ENCODE measurements at places on chromosomes 2 and 18.

DNA sequence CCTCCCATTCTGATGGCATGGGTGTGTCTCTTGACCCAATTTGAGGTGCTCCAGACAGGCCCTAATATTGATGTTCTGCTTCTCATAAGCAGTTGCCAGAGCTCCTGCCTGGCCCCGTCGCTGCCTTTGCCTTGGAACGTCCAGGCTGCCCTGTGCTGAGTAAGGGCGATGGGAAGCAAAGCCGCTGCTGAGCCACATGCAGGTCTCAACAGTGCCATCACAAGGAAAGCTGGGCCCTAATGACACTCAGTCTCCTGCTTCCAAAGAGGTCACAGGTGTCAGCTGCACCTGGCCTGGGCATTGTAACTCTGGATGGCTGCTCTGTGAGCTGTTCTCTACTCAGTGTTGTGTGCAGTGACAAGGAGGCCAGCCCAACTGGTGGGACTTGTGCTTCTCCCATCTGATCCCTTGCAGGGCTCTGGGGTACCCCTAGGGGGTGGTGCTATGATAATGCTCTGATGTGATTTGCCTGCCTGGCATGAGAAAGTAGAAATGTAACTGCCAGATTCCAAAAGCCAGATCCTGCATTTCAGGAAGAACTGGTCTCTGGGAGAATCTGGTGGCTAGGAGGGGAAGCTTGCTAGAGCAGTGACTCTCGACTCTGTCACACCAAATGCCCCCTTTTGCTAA, 8.7 kb downstream of the TTC39C start:
- DNase-seq = no peak

DNA sequence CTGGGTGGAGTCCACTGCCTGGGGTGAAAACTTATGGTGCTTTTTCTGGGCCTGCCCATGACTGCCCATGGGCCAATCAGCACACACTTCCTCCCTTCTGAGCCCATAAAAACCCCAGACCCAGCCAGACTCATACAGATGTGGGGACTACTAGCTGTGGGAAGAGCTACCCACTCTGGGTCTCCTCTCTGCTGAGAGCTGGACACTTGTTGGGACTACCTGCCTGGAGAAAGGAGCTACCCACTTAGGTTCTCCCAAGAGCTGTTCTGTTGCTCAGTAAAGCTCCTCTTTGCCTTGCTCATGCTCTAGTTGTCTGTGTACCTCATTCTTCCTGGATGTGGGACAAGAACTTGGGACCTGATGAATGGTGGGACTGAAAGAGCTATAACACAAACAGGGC, 119.6 kb upstream of the SLC38A11 start:
- no peak for DNase-seq

DNA sequence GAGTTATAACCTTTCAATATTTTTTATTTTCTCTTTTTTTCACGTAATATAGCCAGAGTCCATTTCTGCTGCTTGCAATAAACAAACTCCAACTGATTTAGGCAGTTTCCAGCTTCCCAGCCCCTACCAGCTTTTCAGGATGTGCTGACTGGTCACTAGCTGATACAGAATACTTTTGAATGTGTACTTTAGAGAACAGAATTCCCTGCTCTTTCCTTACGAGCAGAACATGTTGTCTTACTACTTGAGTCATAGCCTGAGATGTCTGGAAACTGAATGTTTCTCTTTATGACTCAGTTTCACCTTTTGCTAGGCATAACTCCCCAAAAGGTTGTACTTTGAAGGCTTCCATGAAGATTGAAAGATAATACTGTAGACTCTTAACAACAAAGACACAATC, 44.5 kb upstream of the KCNE4 start:
- DNase-seq = no peak

DNA sequence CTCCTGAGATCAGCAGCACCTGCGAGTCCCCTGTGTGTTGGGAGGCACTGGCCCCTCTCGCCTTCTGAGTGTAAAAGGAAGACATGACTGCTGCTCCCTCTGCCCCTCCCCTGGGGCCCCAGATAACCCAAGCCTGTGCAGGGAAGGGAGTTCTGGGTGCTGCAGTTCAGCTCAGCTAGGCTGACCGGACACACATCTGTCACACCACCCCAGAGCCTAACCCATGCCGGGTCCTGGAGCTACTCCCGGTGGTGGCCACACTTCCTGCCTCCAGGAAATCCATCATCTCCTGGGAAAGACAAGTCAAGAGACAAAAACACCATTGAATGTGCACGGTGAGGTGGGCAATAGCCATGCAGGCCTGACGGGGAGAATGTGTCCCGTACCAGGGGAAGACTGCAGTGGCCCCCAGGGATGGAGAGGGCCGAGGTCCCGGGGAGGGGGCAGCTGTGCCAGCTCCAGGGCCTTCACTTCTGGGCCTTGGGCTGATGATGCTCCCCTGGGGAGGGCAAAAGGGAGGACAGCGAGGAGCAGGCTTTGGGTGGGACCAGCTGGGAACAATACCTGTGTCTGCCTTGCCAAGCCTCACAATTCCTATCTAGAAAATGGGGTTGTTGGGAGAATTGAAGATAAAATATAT, 210.6 kb downstream of the TFCP2L1 start:
- no peak for DNase-seq

DNA sequence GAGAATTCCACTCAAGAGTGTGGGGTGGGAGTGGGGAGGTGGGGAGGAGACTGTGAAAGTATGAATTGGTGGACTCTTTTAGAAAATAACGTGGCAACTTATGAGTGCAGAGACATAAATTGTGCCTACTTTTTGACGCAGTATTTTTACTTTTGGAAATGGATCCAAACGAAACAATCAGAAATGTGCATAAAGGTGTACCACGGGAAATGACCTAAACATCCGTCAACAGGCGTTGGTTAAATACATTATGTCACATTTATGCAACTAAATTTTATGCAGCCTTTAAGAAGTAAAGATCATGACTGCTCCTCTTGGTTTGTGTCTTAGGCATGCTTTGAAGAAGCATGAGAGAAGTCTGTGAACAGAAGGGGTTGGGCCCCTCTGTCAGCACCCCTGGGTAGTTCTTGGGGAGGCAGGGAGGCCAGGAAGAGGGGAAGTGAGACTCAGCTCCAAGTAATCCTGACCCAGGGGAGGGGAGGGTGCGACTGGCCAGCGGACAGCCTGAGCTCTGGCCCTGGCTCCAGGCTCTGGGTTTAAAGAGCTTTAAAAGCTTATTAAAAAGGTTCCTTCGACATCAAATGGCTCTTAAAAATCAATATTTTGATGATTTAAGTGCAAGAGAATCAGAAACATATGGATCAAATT, 126.4 kb upstream of the HAAO start:
- no peak for DNase-seq

- DNase-seq = no peak
These were observed 57.7 kb downstream of the ROCK2 start for GRCh38 chr2:11286749-11287148.

DNA sequence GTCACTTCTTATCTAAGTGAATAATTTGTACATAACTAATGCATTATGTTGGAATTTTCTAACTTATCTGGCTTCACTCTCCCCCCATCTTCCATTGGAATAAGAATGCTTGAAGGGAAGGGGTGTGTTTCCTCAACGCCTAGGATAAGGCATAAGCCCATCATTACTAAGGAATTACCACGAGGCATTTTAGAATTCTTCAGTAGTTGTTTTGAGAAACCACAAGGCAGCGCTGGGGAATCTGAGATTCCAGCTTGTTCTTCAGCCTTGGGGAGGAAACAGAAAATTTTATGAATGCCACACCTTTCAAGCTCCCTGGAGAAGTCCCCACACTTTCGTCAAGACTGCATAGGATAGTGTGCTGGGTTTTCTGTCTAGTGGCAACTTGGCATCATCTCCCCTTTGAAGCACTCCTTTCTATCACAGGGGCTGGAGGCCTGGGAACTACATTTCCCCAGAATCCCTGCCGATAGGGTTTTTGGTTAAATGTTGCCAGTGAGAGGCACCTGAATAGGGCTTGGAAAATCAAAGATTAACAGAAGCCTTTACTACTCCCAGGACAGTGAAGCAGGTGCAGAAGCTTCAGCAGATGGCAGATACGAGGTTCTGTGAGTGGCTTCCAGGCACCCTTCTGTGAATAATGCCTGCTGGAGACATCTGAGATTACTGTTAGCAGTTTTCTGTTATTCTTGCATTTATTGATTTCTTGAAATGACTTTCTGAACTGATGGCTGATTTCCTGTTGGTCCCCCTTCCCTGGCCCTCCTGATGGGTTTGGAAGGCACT, 192.7 kb upstream of the REV1 start:
- no peak for DNase-seq
